Nephron progenitor cell (in vitro differentiated cells): ENCODE measurements at places on chromosomes 16 and 17.
A peak's percentile ranks its signal among the peaks of the same experiment; 100 is the strongest.

- DNase-seq: no peak
Measured at GRCh38 chr16:82219298-82219697, 49.3 kb upstream of the MPHOSPH6 start.

DNA sequence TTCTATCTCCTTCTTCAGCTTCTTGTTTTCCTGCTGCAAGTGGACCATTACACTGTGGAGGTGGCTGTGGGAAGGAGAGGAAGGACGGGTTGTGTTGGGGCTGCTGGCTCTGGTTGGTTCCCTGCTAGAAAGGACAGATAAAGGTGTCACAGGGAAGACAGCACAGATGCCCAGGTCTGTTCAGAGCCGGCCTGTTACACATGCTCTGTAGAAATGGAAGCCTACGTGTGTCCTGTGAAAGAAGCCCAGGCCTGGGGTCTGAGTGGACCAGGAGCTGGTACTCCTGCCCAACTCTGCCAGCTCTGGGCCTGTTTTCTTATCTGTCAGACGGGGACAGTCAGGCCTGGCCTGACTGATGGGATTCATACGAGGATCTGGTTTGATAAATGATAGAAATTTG, 26.4 kb downstream of the DHX38 start:
- no peak for DNase-seq

GRCh38 chr17:34542700-34543336, 36.6 kb upstream of the TMEM132E start:
- peak; percentile 67 for DNase-seq

GRCh38 chr17:5745111-5745813, 161.0 kb upstream of the NLRP1 start:
- DNase-seq: no peak

- DNase-seq: no peak
Measured at GRCh38 chr16:19446886-19447285, 29.2 kb downstream of the TMC5 start.

DNA sequence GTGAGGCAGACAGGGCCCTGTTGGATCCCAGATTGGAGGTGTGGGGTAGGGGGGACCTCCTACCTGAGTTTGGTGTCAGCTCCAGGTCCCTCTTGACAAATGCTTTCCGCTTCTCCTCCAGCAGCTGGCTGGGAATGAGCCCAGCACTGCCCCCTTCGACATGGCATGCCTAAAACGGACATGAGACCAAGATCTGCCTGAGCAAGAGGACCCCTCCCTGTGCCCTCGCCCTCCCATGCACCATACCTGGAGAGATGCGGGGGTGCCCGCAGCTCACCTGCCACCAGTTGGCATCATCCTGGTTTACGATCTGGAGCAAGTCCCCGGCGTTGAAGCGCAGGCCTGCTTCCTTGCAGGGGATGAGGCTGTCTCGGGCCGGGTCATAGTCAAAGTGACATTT, 26.2 kb downstream of the MPP2 start:
- no peak for DNase-seq

- DNase-seq: no peak
Measured at GRCh38 chr16:78605548-78606101, 506.2 kb downstream of the WWOX start.

DNA sequence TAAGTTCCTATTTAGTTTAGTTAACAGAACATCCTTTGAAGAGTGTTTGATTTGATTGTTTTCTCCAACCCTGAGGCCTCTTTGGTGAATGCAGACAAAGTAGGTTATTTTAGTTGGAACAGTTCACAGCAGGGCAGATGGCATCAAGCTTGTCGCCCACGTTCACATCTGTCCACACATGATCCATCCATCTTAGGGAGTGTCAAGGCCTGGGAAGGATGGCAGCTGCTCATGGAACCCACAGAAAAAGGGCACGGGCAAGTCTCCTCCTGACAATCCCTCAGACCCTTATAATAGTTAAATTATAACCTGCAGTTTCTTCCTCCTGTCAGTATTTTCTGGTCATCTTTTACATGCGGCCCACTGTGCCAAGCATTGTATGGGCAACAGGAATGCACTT, 60.2 kb downstream of the KNOP1 start:
- DNase-seq: no peak

- DNase-seq: peak; percentile 76
Measured at GRCh38 chr16:51155199-51155607, 4.1 kb upstream of the SALL1 start.

GRCh38 chr16:85391175-85391707, 221.9 kb upstream of the GSE1 start:
- DNase-seq: peak; percentile 0

- DNase-seq: no peak
Measured at GRCh38 chr16:81994485-81994884, 16.8 kb downstream of the SDR42E1 start.

GRCh38 chr16:12900599-12901203, 697 bp upstream of the SHISA9 start:
- peak; percentile 33 for DNase-seq

DNA sequence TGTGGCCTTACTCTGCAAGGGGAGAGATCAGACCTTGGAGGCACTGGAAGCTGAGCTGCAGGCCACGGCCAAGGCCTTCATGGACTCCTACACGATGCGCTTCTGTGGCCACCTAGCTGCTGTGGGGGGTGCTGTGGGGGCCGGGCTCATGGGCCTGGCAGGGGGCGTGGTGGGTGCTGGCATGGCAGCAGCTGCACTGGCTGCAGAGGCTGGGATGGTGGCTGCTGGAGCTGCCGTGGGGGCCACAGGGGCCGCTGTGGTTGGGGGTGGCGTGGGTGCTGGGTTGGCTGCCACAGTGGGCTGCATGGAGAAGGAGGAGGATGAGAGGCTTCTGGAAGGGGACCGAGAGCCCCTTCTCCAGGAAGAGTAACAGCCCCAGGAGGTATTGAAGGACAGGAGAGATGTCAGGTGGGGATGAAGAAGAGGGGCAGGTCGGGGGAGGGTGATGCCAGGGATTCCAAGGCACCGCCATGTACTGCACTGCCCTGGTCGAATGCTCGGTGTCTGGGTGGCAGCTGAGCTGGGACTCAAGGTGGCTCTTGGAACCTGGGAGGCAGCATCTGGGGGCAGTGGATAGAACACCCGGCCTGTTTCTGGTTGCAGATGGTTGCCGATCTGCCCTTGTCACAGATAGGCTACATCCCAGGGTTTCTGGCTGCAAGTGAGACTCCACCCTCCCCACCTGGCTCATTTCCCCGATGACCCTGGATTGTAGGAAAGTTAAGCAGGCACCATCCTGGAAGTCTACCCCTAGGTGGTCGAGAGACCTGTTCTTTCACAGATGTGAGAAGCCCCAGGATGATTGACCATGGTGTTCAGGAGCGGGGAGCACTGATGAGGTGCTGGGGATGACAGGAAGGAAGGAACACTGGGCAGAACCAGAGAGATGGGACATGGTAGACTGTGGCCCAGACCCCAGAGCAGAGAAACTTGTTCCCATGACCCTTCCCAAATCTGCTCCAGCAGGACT, 5.1 kb downstream of the RNF112 start:
- no peak for DNase-seq

DNA sequence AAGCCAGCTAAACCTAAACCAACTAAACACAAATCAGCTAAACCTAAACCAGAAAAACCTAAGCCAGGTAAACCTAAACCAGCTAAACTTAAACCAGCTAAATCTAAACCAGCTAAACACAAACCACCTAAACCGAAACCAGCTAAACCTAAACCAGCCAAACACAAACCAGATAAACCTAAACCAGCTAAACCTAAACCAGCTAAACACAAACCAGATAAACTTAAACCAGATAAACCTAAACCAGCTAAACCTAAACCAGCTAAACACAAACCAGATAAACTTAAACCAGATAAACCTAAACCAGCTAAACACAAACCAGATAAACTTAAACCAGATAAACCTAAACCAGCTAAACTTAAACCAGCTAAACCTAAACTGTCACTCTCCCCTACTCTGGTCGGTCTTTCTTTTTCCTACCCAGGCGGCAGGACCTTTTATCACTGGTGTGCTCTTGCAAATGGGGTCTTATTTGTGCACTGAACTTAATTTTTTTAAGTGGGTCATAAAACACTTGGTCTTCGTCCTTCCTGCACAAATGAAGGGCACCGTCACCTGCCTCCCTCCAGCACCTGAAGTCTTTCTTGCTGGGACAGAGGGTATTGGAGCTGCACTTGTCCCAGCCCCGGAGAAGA, 7.2 kb downstream of the EVPL start:
- DNase-seq: no peak

DNA sequence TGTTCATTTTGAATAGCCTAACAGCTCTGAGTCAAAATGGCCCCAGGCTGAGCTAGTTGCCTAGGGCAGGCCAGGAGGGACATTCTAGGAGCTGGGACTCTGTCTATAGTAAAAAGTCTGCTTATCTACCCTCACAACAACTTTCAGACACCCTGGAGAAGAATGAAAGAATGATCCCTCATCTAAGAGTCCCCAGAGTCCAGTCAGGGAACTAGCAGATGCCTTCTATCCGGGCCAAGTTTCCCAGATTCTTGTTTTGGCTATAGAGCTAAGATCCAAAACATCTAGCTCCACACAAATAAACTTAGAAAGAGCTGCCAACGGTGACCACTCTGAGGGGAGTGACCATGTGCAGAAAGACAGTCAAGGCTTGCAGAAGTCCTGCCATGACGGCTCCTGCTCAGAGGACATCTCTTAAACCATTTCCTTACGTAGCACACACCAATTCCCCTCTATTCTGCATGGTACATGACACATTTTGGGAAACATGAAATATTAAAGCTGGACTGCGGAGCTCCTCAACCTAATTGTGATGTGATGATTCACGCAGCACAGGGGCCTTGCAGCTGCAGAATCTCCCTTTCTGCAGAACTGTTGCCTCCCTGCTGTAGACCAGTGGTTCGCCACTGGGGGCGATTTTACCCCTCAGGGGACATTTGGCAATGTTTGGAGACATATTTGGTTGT, 24.2 kb downstream of the FAM20A start:
- DNase-seq: no peak

GRCh38 chr16:75231570-75231969, 12.8 kb downstream of the CTRB1 start:
- no peak for DNase-seq

GRCh38 chr16:1781758-1782407, 488 bp downstream of the SPSB3 start:
- peak; percentile 61 for DNase-seq

DNA sequence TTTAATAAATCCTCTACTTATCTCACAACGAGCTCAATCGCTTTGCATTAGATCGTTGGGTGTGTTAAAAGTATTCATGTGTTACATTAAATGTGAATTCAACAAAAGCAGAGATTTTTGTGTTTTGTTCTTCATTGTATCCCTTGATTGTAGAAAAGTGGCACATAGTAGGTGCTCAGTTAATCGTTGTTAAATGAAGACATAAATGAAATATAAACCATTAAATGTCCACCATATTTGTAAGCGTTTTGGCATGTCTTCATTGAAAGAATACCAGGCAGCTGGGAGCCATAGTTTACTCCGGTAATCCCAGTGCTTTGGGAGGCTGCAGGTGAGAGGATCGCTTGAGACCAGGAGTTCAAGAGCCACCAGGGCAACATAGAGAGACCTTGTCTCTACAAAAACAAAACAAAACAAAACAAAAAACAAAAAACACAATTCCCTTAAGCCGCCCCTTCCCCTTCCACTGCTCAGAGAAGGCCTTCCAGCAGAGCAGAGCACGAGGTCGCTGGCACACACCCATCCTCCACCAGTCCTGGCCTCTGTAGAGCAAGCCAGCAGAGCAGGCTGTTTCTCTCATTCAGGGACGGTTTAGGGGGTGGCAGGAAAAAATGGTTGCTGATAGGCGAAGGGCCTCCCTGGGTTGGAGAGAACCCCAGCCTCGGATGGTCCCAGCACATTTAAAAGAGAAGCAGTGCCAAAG, 673 bp upstream of the CHD9 start:
- DNase-seq: no peak

DNA sequence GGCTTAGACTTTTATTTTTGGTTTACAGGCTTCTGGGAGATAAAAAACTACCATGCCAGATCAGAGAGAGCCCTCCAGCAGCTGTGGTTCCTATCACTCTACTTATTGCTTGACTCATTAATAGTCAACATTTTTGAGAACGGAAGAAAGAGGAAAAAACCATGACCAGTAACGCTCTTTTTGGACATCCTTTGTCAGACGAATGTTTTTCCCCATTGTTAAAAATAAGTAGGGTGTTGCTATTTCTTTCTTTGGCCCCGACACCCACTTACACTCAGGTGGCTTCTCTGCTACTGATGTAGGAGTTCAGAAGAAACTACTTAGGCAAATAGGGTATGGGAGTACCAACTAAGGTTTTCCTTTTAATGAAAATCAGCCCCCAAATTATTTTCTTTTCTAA, 27.5 kb downstream of the TVP23A start:
- DNase-seq: no peak

DNA sequence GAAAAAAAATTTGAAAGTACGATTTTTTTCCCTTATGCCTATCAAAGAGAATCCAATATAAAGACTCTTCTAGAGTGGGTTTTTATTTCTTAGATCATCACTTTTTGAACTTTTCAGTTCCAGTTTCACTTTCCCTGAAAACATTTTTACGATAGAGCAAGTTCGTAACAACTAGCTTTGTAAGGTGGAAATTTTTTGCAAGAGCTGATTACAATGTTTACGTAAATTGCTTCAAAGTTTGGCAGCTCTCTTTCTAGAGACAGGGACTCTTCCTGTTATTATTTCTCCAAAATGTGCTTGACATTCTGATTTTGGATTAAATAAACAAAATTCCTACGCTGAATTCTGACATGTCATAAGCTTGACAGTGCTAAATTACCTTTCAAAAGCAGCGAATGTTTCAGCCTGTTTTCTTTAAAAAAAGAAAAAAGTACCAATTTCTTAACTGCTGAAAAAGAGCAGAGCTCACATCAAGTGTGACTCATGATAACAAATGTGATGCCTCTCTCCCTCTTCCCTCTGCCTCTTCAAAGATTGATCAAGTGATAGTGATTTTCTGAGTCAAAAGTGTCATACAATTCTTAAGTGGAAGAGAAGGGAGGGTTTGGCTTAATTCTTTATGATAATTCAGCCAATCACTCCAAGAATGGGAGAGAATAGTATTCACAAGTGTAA, 175.2 kb downstream of the KCNJ2 start:
- DNase-seq: no peak

- DNase-seq: no peak
Measured at GRCh38 chr16:9231039-9231438, 139.6 kb downstream of the HAPSTR1 start.

DNA sequence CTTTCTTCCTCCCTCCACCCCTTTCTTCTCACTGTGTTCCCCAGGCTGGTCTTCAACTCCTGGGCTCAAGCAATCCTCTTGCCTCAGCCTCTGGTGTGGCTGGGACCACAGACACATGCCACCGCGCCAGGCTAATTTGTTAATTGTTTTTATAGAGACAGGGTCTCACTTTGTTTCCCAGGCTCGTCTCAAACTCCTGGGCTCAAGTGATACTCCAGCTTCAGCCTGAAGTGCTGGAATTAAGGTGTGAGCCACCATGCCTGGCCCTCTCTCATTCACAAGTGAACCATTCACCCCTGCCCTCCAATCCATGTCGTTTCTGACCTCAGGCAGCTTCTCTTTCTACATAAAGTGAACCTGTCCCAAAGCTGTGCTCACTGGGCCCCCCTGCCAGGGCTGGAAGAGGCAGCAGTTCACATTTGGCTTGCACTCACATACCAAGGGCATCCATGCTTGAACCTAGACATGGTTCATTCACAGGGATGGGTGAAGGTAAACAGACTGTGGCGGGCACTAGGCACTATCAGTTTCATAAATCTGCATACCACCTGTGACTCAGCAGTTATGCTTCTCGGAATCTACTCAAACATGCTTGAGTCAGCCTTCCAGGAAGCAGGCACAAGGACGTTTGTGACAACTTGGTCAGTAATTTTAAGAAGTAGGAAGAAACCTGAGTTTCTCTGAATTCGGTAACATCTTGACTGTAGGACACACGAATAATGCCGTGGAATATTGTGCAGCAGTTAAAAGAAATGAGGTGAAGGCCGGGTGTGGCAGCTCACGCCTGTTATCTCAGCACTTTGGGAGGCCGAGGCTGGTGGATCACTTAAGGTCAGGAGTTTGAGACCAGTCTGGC, 6.0 kb upstream of the RNF213 start:
- no peak for DNase-seq
